CD4-positive, alpha-beta T cell treated with Interferon gamma for 1 hour (primary cell): ENCODE measurements at places on chromosomes 1 and 21.

DNA sequence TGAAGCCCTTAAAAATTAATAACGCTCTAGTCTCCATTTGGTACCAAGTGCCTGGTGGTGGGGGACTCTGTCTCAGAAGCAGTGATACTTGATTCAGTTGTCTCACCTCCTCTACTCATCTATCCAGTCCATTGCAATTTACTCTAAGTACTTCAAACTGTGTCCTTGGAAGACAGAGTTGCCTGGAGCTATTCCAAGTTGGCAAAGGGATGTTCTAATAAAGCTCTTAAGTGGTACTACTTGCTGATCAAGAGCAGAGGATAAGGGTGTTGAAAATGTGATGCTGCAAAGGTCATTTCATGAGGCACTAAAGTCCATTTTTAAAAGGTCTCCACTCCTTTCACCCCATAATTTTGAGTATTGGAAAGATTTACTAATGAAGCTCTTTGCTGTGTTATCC lies 142.2 kb downstream of the NFIA start:
- no peak for DNase-seq

DNA sequence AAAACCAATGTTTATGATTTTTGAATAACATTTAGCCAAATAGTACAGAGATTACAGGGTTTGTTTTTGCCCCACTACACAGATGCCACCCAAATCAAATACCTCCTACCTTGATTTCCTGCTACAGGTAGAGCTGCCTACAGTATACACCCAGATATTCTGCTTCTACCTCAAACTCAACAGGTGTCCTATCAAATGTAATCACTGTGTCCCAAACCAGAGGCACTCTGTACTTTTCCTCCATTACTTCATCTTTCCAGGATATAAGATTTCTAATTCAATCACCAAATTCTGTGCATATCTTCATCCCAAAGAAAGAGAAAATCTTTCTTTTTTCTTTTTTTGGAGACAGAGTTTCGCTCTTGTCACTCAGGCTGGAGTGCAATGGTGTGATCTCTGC lies 9.6 kb downstream of the PUM1 start:
- DNase-seq: no peak

- DNase-seq: no peak
Measured at GRCh38 chr1:31805318-31805717, 10.5 kb downstream of the SPOCD1 start.

DNA sequence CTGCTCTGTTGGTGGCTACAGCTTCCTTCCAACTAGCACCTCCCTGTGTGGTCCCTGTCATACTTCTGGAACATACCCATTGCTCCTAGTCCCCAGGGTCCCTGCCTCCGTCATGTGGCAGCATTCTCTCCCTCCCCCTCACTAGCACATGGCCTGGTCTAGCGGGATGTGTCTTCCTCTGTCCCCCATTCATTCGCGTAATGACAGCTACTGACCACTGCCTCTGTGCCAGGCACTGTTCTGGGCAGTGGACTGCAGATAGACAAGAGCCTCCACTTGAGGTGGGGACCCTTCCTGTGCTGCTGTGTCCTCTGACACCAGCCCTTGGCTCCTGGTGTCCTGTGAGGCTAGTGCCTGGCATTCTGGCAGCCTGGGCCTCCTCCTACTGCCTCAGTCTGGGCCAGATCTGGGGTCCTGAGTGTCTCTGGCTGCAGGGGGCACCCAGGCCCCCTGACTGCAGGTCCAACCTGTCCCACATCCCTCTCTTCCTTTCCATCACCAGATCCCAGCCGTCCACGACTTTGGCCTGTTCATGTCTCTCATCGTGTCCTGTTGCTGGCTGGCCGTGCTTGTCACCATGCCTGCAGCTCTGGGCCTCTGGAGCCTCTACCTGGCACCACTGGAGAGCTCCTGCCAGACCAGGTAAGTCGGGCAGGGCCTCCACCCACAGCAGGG lies 38.1 kb downstream of the DISP3 start:
- no peak for DNase-seq

- no peak for DNase-seq
Measured at GRCh38 chr21:41894922-41895557, 15.9 kb upstream of the PRDM15 start.

DNA sequence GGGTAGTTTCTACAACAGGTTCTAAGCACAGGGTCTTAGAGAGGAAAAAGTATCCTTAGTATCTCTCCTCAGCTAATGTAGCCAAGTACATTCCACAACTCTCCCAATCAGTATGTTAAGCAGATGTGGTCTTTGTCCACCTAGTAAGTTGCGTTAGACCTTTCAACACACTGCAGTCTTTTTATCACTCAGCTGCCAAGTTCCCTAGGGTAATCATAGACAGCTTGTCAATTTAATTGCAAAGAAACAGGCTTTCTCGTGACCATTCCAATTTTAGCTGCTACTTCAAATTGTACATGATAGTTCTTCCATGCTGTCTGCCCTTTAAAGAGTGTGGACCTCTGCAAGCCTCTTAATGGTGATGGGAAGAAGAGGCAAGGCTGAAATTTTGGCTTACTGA lies 211.8 kb upstream of the PKN2 start:
- no peak for DNase-seq

- DNase-seq: no peak
Measured at GRCh38 chr1:226107471-226108460, 45.2 kb downstream of the H3-3A start.

- DNase-seq: no peak
Measured at GRCh38 chr1:175968486-175969172, 225.2 kb upstream of the TNR start.

DNA sequence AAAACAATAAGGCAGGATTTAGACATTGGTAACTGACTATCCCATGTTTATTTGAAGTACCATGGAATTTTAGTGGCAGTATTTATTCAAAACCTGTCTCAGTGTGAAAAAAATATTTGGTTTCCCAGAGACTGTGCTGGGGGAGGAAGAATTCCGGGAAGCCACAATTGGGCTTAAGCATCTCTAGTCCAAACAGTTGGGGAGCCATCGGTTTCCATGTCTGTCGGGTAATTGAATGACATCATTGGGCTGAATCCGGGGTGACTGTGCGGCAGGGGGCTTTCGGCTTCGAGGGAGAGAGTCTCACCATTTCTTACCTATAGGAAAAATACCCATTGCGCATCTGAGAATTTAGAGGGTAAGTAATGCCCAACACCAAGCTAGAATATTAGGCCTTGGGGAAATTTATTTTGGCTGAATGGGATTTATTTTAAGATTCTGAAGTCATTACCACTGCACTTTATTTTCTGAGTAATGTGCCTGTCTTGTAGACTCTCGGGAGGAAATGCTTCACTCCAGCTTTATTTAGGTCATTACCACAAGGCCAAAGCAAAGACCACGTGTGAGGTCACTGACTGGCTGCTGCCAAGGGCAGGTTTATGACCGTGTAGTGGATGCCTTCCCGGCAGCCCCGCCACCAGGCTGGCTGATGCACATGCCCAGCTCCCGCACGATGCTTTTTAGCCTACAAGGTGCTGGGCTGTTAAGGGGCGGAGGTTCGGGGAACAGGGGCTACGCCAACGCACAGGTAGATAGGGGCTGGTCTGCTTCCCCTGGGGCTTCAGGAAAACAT lies 23.1 kb upstream of the UMODL1 start:
- no peak for DNase-seq

GRCh38 chr1:83741348-83741747 lies 257.6 kb downstream of the TTLL7 start:
- DNase-seq: no peak

DNA sequence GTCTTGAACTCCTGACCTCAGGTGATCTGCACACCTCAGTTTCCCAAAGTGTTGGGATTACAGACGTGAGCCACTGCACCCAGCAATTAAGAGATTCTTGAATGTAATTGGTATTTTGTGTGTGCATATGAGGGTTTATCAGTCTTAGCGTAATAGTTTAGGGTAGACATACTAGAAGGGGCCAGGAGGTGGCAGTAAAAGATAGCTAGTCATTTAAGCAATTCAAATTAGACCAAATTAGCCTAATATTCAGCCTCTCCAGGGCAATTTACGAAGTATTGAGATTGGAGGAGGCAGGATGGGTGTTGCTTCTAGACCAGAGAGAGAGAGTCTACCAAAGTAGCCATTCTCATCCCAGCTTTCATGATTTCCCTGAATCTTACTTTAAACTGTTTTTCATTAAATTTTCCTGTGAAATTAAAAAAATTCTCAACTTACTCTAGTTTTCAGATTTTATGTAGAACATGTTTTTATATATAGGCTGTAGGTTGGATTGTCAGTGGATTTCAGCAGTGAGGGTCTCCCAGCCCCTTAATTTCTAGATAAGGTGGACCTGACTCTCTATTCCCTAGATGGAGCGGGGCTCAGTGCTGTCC lies 119.7 kb downstream of the HHAT start:
- no peak for DNase-seq

- DNase-seq: no peak
Measured at GRCh38 chr1:209937996-209938959, at the start of gene SYT14. TSS of gene SYT14 (plus strand) at chr1:209938217. CDS start at chr1:209938265, 48 bp downstream.

- DNase-seq: no peak
Measured at GRCh38 chr1:16183179-16183578, 27.3 kb upstream of the EPHA2 start.

GRCh38 chr1:157956732-157957131 lies 36.7 kb upstream of the KIRREL1 start:
- DNase-seq: no peak

DNA sequence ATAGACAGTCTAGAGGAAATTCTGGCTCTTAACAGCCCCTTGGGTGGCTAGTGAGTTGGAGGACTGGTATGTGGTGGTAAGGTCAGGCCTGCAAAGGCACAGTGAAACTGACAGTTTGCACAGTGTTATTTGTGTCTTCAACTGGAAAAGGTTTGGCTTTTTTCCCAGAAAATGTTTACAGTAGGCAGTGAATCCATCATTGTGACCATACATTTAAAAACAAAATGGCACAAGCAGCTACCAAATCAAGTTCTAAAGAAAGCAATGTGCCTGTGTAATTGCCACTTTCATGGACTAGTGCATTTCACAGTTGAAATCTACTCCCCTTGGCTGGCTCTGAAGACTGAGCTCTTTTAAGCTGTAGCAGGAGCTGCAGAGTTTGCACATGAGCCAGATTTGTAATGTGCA lies 24.8 kb downstream of the ATPAF1 start:
- DNase-seq: no peak

DNA sequence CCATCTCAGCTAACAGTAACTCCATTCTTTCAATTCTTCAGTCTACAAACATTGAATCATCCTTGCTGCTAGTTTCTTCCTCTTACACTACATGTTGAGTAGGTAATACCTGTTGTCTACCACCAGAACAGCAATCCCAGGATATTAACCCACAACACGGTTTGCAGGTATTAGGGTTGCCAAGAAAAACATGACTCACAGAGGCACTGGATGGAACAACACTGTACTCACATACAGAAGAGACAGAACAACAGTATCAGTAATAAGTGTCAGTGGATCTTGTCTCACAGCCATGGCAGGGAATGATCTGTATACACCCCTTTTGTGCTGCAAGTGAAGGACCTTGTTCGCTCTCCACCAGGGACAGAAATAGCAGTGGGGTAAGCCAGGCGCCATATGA lies 212.1 kb downstream of the GPR52 start:
- DNase-seq: no peak
